ENCODE measurements at places on chromosomes 3 and 15. TPM values are rescaled to one million over a fixed set of nuclear protein-coding genes. Genes with fewer than 3 reads are reported as not detected.

DNA sequence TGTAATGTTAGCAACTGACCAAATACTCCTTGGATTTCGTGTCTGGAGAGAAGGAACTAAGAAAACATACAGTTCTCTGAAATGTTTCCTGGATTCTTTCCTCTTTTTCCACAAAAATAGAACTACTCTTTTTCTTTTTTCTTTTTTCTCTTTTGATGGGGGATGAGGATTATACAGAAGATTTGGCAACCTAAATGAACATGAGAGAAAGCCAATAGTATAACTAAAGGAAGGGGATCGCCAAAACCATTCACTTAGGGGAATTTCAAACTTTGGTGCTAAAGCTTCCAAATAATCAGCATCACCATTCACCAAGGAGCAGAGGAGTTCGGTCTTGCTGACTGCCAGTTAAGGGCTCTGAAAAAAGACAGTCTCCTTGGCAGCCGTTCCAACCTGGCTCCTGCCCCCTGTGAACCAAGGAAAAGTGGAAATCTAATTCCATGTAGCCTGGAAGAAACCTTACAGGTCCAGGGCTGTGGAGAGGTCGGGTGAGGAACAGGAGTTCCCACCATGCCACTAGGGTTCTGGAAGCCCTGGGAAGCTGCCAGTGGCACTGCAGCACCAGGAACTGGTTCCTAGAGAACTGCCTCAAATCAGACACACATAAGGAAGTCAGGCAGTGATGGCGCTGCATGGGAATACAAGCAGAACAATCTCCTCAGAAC, 176.9 kb downstream of the TNIK start:
- no peak for DNase-seq

DNA sequence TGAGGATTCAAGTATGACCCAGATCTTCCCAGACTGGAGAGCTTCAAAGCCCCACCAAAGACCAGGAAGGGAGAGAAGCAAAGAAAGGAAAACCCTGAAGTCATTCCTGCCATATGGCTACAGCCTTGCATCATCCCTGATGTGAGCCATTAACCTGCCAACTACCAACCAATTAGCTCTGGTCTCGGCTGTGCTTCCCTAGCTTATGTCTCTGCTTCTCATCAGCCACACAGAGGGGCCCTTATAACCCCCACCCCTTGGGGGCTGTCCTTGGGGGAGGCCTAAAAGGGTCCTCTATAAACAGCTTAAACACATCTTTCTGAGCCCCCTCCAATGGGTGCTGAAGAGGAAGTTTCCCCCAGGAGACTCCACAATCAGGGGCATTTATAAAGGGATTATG, 52.8 kb downstream of the NOX5 start:
- DNase-seq: no peak

GRCh38 chr15:33358306-33358705, 47.5 kb downstream of the RYR3 start:
- DNase-seq: no peak

DNA sequence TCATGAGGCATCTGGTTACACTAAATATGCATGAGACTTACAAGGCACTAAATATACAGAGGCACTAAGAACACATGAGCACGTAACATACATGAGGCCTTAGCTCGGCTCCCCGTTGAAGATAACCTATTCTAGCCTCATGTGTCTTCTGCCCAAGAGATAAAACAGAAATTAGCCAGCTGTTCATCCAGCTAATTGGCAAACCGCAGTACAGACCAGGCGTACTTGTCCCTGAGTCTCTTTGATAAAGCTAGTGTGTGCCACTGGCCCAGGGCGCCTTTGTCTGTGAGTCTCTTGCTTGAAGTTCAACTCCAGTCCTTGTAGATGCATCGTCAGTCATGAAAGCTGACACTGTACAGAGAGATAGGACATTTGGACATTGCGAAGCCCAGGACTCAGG, 121.9 kb upstream of the SPATA12 start:
- no peak for DNase-seq

GRCh38 chr3:78761126-78761525, 1006.7 kb downstream of the ROBO1 start:
- DNase-seq: no peak

DNA sequence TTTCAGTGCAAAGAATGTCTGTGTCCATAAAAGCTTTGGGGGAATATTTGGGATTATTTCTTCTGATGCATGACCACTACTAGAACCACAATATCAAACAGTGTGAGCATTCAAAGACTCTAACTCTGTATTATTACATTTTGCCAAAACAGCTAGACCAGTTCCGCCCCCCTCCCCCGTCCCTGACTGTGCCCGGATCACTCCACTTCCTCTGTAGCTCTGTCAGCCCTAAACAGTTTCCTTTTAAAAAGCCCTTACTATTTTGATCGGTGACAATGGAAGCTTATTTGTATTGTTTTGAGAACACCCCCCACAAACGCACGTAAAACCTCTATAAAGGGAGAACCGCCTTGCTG, 36.6 kb upstream of the EPHB3 start:
- no peak for DNase-seq

- no peak for DNase-seq
Observed at GRCh38 chr3:186280737-186281136, 81.3 kb downstream of the DGKG start.

GRCh38 chr15:63176302-63176701, 13.1 kb upstream of the RAB8B start:
- no peak for DNase-seq

- no peak for DNase-seq
Observed at GRCh38 chr3:112802338-112802737, 44.3 kb downstream of the CD200R1L start.

The CCRL2 gene
- total RNA-seq: 4.0 TPM

The ZNF662 gene
- total RNA-seq: 0.42 TPM

The CTXN2 gene
- total RNA-seq: not detected

The TMEM40 gene
- not detected for total RNA-seq
